Frontal cortex (tissue), 4 donors: ENCODE measurements at places on chromosomes 3 and 15. TPM values are rescaled to one million over a fixed set of nuclear protein-coding genes. Genes with fewer than 3 reads are reported as not detected.

The NBEAL2 gene
- 4.9 TPM for total RNA-seq

The ABTB1 gene
- total RNA-seq = 6.5 TPM

The C3orf20 gene
- total RNA-seq = not detected

The NR1I2 gene
- 0.82 TPM for total RNA-seq

The HRG gene
- total RNA-seq = not detected
